ENCODE measurements at places on chromosomes 1 and 21. TPM values are rescaled to one million over a fixed set of nuclear protein-coding genes. Genes with fewer than 3 reads are reported as not detected.

The CLIC6 gene
- 0.07 TPM for total RNA-seq

The PLPPR5 gene
- total RNA-seq: not detected

The TMEM53 gene
- total RNA-seq: 6.5 TPM

The LRRN2 gene
- 20.0 TPM for total RNA-seq
